ENCODE measurements at places on chromosomes 4 and X.

DNA sequence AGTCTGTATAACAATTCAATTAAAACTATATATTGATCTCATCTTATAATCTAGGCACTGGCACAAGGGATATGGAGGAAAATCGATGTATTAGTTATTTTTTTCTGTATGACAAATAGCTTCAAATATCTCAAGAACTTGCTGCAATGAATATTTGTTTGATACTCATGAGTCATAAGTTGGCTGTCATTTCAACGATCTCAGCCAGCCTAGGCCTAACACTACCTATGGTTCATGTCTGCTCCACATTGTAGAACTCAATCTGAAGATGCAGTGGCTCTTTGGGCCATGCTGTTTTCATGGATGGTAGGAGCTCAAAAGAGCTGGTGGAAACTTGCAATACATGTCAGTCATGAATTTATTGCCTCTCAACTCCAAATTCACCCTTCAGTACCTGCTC is 44.7 kb downstream of the MAGEB17 start:
- no peak for DNase-seq

DNA sequence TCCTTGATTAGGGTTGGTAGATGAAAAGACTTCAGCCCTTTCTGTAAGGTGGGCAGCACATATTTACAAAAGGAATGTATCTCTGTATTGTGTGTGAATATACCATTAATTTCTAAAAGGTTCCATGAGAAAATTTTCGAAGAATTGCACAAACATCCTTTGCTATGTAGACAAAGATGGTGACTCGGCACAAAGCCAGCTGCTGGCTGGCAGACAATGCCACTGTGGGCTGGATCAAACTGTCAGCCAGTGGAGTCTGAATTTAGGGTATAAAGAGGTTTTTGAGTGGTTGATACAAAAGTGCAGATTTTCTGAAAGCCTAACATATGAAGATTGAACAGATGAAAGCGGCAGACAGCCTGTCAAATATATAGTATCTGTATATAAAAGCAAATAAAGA is 5.6 kb upstream of the TXK start:
- no peak for DNase-seq

- no peak for DNase-seq
These were observed 383.3 kb upstream of the ZFP42 start for GRCh38 chr4:187612301-187612700.

- DNase-seq, result no peak
These were observed 97.9 kb downstream of the NEUROG2 start for GRCh38 chr4:112418092-112418491.

DNA sequence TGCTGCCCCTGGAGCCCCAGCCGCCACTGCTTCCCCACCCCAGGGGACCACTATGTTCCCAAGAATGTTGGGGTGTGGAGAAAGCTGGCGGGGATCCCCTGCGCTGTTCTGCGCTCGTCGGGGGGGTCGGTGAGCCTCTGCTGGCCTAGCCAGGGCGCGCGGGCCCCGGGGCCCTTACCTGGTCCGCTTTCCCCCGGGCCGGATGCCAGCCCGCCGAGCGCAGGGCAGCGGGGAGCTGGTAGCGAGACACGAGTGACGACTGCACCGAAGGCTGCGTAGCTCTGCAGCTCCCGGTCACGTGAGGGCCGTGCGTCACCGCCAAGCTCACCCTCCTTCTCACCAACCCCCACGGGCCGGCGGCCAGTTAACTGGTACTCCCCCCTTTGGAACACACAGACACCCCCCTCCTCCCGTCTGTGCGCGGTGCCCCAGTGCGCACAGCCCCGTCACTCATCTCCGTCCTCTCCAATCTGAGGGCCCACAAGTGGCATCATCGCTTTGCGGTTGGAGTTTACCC is at the start of gene BEX1:
Gene BEX1, minus strand, starts transcription at position 254 of the 517 bp plus-strand sequence. CDS start 897 bp downstream, outside the sequence.
- DNase-seq, result no peak

GRCh38 chrX:133448512-133449076 is 33.3 kb upstream of the GPC4 start:
- DNase-seq, result peak; percentile 22

DNA sequence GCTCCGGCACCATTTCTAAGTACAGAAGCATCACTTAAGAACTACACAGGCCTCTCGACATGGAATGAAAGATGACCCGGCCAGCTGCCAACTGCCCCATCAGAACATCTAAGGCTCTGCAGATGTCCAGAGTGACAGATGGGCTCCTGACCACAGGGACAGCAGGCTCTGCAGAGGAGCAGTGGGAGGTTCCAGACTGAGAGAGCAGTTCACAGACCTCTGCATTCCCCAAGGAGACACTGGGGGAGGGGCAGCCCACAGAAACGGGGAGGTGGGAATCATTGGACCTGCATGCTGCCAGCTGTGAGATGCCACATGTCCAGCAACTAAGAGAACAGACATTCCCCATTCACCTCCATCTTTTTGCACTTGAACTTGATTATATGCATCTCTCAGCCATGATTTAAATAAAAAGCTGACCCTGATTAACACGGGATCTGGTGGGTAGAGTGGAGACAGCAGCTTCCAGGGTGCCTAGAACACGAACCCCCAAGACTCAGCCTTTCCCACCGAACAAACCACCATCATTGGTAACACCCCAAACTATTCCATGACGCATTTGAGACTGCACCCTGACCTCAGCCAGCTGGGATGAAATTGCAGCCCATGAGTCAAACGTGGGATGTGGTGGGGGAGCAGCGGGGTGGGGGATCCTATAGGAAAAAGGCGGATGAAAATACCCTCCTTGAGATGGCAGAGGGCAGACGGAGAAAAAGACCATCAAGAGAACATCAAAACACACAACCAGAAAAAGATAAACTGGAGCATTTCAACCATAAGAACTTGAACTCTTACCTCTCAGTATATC is 47.2 kb downstream of the AFAP1 start:
- DNase-seq, result no peak

DNA sequence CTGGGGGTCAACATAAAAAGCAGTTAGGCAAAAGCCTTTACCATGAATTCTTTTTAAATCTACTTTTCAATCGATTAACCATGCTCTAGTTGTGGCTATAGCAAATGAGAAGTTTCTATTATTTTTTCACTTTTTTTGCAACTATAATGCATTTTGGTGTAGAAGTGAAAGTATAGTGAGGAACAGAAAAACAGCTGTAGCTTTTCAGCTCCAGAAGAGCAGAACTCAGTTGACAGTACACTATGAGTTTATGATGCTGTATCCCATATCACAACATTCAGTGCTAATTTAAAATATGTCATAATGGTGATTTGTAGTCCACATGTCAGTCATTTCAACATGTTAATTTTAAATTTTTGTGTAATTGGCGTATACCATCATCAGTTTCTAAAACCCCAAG is 8.7 kb upstream of the MUC7 start:
- no peak for DNase-seq

DNA sequence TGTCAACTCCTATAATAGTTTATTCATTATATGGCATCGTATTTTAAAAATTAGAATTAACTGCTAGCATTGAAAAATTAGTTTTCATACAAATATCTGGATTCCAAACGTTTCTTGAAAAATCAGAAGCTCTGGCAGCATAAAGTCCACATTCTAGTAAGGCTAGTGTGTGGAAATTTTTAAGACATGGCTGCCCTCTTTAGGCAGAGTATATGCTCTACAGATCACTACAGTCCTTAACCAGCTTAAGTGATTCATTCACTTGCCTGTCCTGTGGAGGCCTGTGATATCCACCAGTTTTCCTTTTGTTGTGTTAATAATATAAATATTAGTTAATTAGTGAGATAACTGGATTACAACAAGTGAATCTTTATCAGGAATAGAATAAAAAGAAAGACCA is 287.2 kb downstream of the OPHN1 start:
- DNase-seq, result peak; percentile 19

DNA sequence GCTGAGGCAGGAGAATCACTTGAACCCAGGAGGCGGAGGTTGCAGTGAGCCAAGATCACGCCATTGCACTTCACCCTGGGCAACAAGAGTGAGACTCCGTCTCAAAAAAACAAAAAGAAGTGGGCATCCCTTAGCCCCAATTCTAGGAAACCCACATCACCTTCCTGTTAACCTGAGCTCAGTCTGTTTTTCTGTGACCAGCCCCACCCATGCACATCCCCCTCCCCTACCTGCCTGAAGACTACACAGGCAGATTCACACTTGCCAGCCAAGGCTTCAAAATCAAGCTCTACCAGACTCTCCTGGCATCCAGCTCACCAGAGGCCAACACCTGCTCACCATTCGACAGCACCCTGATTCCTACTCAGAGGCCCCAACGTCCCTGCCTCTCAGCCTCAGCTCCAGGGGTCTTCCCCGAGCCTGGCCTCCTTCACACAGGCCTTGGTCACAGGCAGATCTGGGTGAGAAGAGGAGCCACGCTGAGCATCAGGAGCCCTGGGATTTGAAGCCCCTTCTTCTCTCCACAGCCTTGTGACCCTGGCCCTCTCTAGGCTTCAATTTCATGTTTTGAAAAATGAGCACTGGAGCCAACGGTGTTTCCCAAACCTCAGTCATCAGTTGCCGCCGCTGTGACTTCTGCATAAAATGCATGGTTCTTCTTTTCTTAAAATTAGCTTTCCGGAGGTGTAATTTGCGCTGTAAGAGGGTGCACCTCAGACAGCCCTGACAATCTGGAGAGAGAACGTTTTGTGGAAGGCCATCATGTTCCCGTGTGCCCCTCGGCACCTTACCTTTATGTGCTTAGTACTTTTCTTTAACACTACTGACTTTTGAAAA is 47.3 kb downstream of the JAKMIP1 start:
- no peak for DNase-seq

DNA sequence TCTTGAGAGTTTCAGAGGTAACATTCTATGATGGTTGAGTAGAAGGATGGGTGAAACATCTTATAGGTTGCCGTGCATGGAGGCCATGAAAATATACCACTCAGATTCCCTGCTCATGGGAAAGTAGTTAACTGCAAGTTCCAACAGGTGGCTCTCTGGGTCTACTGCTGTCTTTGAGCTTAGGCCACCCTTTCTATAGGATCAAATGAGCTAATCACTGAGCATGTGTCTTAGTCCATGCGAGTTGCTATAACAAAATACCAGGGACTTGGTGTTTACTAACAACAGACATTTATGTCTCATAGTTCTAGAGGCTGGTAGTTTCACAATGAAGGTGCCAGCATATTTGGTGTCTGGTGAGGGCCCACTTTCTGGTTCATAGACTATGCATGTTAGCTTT is 144.8 kb upstream of the UNC5C start:
- DNase-seq, result no peak

- no peak for DNase-seq
These were observed 811 bp downstream of the TMEM187 start for GRCh38 chrX:153973127-153974002.

GRCh38 chr4:182748949-182749348 is 168.2 kb downstream of the DCTD start:
- no peak for DNase-seq

DNA sequence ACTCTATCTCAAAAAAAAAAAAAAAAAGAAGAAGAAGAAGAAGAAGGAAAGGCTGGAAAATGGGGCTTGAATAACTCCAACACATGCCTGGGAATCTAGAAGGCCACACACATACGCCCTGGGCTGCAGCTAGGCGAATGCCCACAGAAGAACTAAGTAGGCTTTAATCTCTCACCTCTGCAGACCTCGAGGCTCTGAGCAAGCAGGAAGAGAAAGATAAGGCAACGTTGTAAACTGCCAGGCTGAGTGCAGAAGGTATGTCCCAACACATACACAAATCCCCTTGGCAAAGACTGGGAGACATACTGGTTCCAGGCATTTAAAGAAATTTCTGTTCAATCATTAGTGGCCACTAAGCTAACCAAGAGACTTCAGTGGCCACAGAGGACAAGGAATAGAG is 18.4 kb downstream of the SLC38A5 start:
- DNase-seq, result no peak

DNA sequence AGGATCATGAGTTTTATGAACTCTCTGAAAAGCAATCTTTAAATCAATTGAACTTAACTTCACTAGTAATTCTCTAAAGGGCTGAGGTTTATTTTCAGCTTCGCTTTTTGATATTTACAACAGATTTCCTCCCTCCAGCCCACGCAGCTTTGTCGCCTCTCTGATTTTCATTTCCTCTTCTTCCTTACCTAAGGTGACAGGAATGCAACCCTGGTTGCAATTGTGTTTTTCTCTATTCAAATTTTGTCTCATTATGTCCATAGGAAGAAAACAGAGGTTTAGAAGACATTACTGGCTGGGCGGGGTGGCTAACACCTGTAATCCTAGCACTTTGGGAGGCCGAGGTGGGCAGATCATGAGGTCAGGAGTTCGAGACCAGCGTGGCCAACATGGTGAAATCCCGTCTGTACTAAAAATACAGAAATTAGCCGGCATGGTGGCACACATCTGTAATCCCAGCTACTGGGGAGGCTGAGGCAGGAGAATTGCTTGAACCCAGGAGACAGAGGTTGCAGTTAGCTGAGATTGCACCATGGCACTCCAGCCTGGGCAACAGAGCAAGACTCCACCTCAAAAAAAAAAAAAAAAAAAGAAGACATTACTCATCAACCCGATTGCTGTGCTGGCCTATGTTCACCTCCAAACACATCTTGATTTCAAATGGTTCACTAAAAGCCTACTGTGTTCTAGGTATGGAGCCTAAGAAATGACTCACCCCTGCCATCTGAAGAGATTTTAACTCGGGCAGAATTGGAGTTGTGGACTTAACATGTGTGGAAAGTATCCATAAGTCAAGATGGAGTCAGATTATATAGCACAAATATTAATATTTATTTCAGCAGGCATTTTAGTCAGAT is 36.8 kb downstream of the VSIG4 start:
- no peak for DNase-seq

DNA sequence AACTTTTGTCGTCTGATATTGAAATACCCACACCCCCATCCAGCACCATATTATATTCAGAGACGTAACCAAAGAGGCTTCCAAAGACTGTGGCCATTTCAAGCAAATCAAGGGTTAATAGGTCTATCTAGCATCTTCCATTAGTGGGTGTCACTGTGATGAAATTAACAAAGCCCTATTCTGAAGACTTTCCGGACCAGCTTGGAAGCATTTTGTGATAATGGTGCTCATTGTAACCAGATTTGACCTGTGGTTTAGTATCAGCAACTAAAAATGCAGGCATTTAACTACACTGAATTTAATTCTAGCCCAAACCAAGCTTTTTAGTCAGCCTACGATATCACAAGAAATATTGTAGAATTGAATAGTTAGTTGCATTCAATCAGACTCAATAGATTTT is 309.7 kb upstream of the TENM3 start:
- no peak for DNase-seq

GRCh38 chr4:77465271-77465670 is 140.3 kb upstream of the CXCL13 start:
- DNase-seq, result no peak

- no peak for DNase-seq
These were observed at the start of gene ARMCX4 for GRCh38 chrX:101485212-101485949. ARMCX4 (plus strand) TSS chrX:101485456; CDS start chrX:101488590, 3,134 bp downstream.

DNA sequence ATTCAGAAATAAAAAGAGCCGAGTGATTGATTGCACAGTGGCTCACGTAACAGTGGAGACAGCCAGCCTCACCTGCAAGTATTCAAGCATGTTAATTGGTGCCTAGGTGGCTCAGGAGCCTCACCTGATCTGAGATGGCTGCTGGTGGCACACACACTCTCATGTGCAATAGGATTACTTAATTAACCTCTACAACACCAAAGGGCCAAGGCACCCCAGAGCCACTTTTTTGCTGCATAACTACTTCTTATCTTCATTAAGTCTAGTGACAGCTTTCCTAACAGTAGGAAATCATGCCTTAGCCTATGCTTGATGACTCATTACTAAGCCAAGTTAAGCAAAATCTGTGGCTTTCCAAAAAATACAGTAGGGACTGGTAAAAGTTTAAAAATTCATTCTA is 117.3 kb upstream of the NOCT start:
- DNase-seq, result no peak

- DNase-seq, result no peak
These were observed 10.6 kb upstream of the TADA2B start for GRCh38 chr4:7032596-7032995.

- no peak for DNase-seq
These were observed 2.3 kb upstream of the HTATSF1 start for GRCh38 chrX:136495043-136495442.

Data from fibroblast of skin of left biceps (primary cell).